ENCODE measurements at places on chromosomes 16 and 17.

DNA sequence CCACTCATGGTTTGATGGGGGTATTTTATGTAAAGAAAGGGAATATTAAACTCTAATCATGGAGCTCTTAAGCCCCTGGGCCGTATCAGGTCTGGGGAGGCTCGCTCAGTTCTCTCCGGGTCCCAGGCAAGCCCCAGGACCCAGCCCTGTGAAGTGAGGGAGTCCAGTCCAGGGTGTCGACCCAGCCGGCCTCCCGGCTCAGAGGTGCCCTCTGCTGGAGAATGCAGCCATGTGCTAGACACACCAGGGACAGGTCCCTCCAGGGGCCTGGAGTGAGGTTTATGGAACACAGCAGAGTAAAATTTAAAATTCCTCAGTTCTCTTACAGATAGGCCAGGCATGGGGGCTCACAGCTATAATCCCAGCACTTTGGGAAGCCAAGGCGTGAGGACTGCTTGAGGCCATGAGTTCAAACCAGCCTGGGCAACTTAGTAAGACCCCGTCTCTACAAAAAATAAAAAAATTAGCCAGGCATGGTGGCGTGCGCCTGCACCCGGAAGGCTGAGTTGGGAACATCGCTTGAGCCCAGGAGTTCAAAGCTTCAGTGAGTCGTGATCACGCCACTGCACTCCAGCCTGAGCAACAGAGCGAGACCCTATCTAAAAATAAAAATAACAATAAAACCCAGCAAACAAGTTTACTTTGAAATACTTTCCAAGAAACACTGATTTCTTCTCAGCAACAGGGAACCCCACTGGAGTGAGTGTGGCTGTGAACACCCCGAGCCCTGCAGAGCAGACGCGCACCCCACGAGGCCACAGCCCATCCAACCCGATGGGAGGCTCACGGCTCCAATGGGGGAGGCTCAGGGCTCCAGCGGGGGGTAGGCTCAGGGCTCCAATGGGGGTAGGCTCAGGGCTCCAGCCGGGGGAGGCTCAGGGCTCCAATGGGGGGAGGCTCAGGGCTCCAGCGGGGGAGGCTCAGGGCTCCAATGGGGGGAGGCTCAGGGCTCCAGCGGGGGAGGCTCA, 72.2 kb downstream of the ZNF778 start:
- H3K27ac ChIP-seq, result no peak overlapping the region
- no peaks in the 10 kb centered on the region for H3K27me3 ChIP-seq
- H3K36me3 ChIP-seq, result peaks cover 79% of the 10 kb centered on the region
- H3K4me3 ChIP-seq, result no peak overlapping the region

- H3K27ac ChIP-seq, result peak overlapping the region; percentile 51
- H3K36me3 ChIP-seq, result peaks cover 37% of the 10 kb centered on the region
- peak overlapping the region; percentile 27 for H3K4me3 ChIP-seq
- peak; percentile 61 for DNase-seq
Observed at GRCh38 chr17:44095647-44096496, 25.3 kb downstream of the G6PC3 start.

DNA sequence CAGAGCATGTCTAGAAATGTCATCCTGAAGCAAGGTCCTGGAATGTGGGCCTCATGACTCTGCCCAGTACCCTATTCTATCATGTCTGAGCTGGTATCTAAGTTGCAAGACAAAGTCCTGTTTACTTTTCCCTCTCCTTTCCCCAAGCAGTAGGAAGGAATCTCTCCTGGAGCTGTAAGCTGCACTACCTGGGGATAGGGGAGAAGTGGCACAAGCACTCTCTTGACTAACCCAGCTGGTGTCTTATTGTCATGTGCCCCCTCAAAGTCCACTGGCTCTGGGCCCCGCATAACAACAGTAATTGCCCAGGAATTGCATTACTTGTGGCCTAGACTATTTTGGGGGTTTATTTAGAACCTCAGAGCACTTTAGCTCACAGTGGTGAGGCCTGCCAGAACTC, 1366.3 kb upstream of the GOT2 start:
- no peaks in the 10 kb centered on the region for H3K4me1 ChIP-seq
- H3K36me3 ChIP-seq, result no peaks in the 10 kb centered on the region
- no peak overlapping the region for H3K27ac ChIP-seq
- DNase-seq, result no peak

DNA sequence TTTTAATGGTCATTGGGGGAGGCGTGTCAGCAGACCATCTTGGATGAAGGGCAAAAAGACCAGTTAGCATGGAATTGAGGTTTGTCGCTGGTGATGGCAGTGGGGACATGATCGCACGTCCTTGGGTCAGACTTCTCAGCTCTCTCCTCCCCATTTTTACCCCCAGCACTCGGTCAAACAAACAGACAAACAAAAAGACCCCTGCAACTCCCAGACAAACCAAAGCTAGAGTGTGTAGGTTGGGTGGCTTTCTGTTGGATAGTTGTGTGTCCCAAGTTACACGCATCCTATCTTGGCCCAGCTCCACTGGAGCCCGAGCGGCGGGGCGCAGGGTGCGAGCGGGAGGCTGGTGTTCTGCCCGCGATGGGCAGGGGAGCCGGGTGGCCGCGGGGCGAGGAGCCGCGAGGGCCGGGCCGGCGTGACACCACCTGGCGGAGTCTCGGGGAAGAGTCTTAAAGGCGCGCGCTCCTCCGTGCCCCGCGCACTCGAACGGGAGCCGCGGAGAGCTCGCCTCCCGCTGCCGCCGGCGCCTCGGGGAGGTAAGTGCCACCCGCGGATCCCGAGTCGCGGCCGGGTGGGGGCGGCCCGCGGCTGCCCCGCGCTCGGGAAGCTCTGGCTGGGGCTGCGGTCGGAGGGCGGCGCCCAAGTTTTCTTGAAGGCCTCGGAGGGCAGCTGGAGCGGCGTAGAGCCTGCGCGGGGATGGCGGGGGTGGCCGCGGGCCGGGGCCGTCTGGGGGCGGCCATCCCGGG, 18.5 kb upstream of the NTN1 start:
- H3K4me3 ChIP-seq, result peak overlapping the region; percentile 60
- H3K4me1 ChIP-seq, result peaks cover 12% of the 10 kb centered on the region

DNA sequence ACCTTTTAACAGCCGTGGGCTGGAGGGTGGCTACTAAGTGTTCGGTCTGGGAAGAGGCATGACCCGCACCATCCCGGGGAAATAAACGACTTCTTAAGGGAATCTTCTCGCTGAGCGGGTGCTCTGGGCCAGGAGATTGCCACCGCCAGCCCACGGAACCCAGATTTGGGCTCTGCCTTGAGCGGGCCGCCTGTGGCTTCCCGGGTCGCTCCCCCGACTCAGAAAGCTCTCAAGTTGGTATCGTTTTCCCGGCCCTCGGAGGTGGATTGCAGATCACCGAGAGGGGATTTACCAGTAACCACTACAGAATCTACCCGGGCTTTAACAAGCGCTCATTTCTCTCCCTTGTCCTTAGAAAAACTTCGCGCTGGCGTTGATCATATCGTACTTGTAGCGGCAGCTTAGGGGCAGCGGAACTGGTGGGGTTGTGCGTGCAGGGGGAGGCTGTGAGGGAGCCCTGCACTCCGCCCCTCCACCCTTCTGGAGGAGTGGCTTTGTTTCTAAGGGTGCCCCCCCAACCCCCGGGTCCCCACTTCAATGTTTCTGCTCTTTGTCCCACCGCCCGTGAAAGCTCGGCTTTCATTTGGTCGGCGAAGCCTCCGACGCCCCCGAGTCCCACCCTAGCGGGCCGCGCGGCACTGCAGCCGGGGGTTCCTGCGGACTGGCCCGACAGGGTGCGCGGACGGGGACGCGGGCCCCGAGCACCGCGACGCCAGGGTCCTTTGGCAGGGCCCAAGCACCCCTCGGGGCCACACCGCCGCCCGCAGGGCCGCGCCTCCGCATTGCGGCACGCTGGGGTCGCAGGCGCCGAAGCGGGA, 3.6 kb upstream of the CBX4 start:
- peaks cover 53% of the 10 kb centered on the region for H3K4me1 ChIP-seq
- peak overlapping the region; percentile 59 for H3K4me3 ChIP-seq
- DNase-seq, result no peak
- peaks cover 77% of the 10 kb centered on the region for H3K27me3 ChIP-seq
- no peak overlapping the region for H3K27ac ChIP-seq

DNA sequence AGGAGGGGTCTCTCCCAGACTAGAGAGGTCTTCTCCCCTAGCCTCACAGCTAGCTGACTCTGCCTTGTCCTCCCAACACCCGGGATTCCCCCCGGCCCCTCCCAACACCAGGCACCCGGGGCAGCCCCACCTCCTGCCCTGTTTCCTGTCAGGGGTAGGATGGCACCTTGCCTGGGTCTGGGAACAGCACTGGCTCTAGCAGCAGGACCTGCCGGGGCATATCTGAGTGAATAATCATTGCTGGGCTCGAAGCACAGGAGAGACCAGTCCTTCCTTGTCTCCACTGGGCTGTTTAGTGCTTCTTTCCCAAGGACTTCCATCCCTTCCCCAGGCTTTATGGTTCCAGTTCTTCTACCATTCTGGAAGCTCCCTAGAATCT, 25.7 kb downstream of the MINK1 start:
- H3K36me3 ChIP-seq, result no peaks in the 10 kb centered on the region
- no peak overlapping the region for H3K4me3 ChIP-seq
- peaks cover 16% of the 10 kb centered on the region for H3K4me1 ChIP-seq

All from tibial artery (tissue), 4 donors.